Activated T-helper 17 cell treated with anti-CD3 and anti-CD28 coated beads, Interleukin-2, amount 50 U/mL, for 72 hours (primary cell): ENCODE measurements at places on chromosomes 1 and 21. TPM values are rescaled to one million over a fixed set of nuclear protein-coding genes. Genes with fewer than 3 reads are reported as not detected.

The RBM11 gene
- 2.8 TPM for total RNA-seq

The MPL gene
- not detected for total RNA-seq

The IGSF9 gene
- not detected for total RNA-seq

The FBLIM1 gene
- total RNA-seq, result not detected

The ALG14 gene
- total RNA-seq, result 6.2 TPM

The ZMYM1 gene
- 3.5 TPM for total RNA-seq

The SPRR1B gene
- total RNA-seq, result not detected

The SH3BP5L gene
- total RNA-seq, result 21.0 TPM

The CYP4X1 gene
- total RNA-seq, result not detected

The S100A7 gene
- not detected for total RNA-seq

The PATJ gene
- 15.7 TPM for total RNA-seq

The AADACL3 gene
- total RNA-seq, result not detected

The CGN gene
- total RNA-seq, result 2.7 TPM

The SLC26A9 gene
- not detected for total RNA-seq

The SLC22A15 gene
- 0.85 TPM for total RNA-seq

The NPPB gene
- total RNA-seq, result not detected

The C2CD4D gene
- 3.9 TPM for total RNA-seq

The ARTN gene
- 0.32 TPM for total RNA-seq

The LMO4 gene
- 9.2 TPM for total RNA-seq

The GJB3 gene
- total RNA-seq, result not detected

The TSPAN2 gene
- total RNA-seq, result 0.95 TPM

The TMEM240 gene
- 2.1 TPM for total RNA-seq

The RHD gene
- total RNA-seq, result 0.11 TPM

The DISP3 gene
- 0.56 TPM for total RNA-seq

The RGS16 gene
- 9.7 TPM for total RNA-seq

The FLG2 gene
- total RNA-seq, result not detected

The S100A1 gene
- not detected for total RNA-seq

The SEMA6C gene
- total RNA-seq, result 6.3 TPM

The S100A3 gene
- total RNA-seq, result not detected

The MAST2 gene
- total RNA-seq, result 29.8 TPM

The MASP2 gene
- not detected for total RNA-seq

The IL20 gene
- total RNA-seq, result not detected

The EXO1 gene
- total RNA-seq, result 50.2 TPM

The TMCO4 gene
- 8.9 TPM for total RNA-seq

The EPHA2 gene
- total RNA-seq, result not detected

The KLF17 gene
- total RNA-seq, result not detected

The BMP8A gene
- not detected for total RNA-seq

The RIT1 gene
- total RNA-seq, result 79.8 TPM

The SYT2 gene
- 0.05 TPM for total RNA-seq

The RCSD1 gene
- 69.0 TPM for total RNA-seq

The SYDE2 gene
- total RNA-seq, result 2.3 TPM

The IVL gene
- total RNA-seq, result not detected

The EFHD2 gene
- 90.4 TPM for total RNA-seq
